A549 treated with CORT108297 at 1 μM for 4 hours (cell line): ENCODE measurements at places on chromosomes 2 and 18. TPM values are rescaled to one million over a fixed set of nuclear protein-coding genes. Genes with fewer than 3 reads are reported as not detected.

MAP3K19 gene
- not detected in 5 replicates for total RNA-seq

WIPF1 gene
- total RNA-seq, result 16.9 to 26.7 TPM (median 22.5 TPM) in 5 replicates

CRYGC gene
- total RNA-seq, result not detected in 5 replicates

LIMS4 gene
- 0.29 to 1.3 TPM (median 0.87 TPM) in 5 replicates for total RNA-seq

NMUR1 gene
- total RNA-seq, result 0.03 TPM in 1 of 5 replicates, not detected in the others

RAX gene
- not detected in 5 replicates for total RNA-seq

SRD5A2 gene
- 0.01 to 0.05 TPM (median 0.03 TPM) in 4 of 5 replicates, not detected in the other for total RNA-seq

MBP gene
- total RNA-seq, result 20.7 to 29.7 TPM (median 23.3 TPM) in 5 replicates

WNT10A gene
- 0.05 to 0.18 TPM (median 0.07 TPM) in 5 replicates for total RNA-seq

TEX261 gene
- total RNA-seq, result 74.9 to 85.9 TPM (median 81.9 TPM) in 5 replicates

C2orf80 gene
- total RNA-seq, result not detected in 5 replicates

KYNU gene
- total RNA-seq, result 280 to 361 TPM (median 296 TPM) in 5 replicates

SPATA3 gene
- not detected in 5 replicates for total RNA-seq

BMP10 gene
- total RNA-seq, result not detected in 5 replicates

OTOS gene
- 0.19 TPM in 1 of 5 replicates, not detected in the others for total RNA-seq

ALK gene
- not detected in 5 replicates for total RNA-seq

SERPINB11 gene
- 0.07 to 0.13 TPM (median 0.10 TPM) in 3 of 5 replicates, not detected in the others for total RNA-seq

RAD51AP2 gene
- not detected in 5 replicates for total RNA-seq

TAF1B gene
- 20.8 to 41.4 TPM (median 23.7 TPM) in 5 replicates for total RNA-seq

GALNT5 gene
- 2.6 to 3.2 TPM (median 2.8 TPM) in 5 replicates for total RNA-seq

DYNAP gene
- total RNA-seq, result not detected in 5 replicates

NYAP2 gene
- total RNA-seq, result not detected in 5 replicates

HPCAL1 gene
- 107 to 158 TPM (median 152 TPM) in 5 replicates for total RNA-seq

FAP gene
- total RNA-seq, result 0.16 TPM in 1 of 5 replicates, not detected in the others

DTNA gene
- 0.14 to 0.29 TPM (median 0.23 TPM) in 5 replicates for total RNA-seq

TXNDC9 gene
- total RNA-seq, result 37.8 to 55.6 TPM (median 39.8 TPM) in 5 replicates

SMYD1 gene
- not detected in 5 replicates for total RNA-seq

KCNK3 gene
- total RNA-seq, result 0.53 to 1.2 TPM (median 1.0 TPM) in 5 replicates

G6PC2 gene
- total RNA-seq, result not detected in 5 replicates

SNED1 gene
- 0.18 to 0.62 TPM (median 0.55 TPM) in 5 replicates for total RNA-seq

STARD6 gene
- total RNA-seq, result 0.15 TPM in 1 of 5 replicates, not detected in the others

TUBA3D gene
- total RNA-seq, result 0.07 to 0.43 TPM (median 0.29 TPM) in 4 of 5 replicates, not detected in the other

SCTR gene
- total RNA-seq, result not detected in 5 replicates

AFF3 gene
- 0.01 to 0.16 TPM (median 0.06 TPM) in 5 replicates for total RNA-seq

MAPK4 gene
- total RNA-seq, result 0.08 to 0.11 TPM (median 0.09 TPM) in 5 replicates

CABLES1 gene
- total RNA-seq, result 12.1 to 12.8 TPM (median 12.6 TPM) in 5 replicates

MLPH gene
- total RNA-seq, result 251 to 312 TPM (median 290 TPM) in 5 replicates

BOK gene
- total RNA-seq, result 24.8 to 38.6 TPM (median 35.9 TPM) in 5 replicates

AQP12B gene
- total RNA-seq, result not detected in 5 replicates

RBM44 gene
- total RNA-seq, result 0.12 to 0.24 TPM (median 0.17 TPM) in 5 replicates

SNTG2 gene
- total RNA-seq, result not detected in 5 replicates

PAX8 gene
- total RNA-seq, result 0.66 to 0.95 TPM (median 0.83 TPM) in 5 replicates
